SK-N-MC (cell line): ENCODE measurements at places on chromosomes 2 and 18.

DNA sequence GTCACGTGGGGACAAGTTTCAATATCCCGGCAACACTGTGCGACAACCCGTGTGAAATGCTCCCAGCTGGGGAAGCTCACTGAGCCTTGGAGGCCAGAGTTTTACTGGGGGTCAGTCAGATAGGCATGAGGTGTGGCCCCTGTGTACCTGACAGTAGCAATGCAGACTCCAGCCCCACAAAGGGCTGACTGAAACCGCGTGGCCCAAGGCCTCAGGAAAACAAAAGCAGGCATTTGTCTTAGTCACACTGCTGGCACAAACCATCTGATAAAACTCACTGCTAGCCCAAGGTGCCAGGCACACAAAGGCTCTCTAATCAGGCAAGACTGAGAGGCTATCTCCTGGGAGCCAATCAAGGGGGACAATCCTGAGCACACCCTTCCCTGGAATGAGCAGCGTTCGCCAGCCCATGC, 786.6 kb upstream of the RAB6C start:
- no peak for DNase-seq

DNA sequence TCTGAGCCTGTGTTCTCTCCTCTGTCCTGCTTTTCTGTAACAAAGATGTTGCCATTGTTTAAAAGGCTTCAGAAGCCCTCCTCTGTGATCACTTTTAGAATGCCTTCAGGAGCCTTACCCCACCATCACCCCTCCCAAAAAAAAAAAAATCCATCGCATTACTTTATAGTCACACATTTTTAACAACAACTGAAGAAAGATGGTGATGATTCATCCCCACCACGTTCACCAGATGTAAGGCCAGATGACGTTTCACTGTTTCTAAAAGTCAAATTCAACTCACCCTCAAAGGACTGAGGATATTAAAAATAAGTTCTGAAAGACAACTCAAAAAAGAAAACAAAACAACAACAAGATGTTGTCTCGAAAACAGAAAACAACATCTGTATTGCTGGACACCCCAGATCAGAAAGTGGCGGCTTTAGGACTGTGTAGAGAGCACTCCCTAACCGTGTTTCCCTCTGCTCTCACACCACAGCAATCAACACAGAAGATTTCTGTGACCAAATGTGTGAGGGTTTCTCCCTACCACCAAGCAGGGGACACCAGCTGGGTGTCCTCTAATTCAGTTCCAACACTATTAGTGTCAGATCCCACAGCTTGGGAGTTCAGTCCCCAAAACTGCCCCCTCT, 61.9 kb upstream of the CREB1 start:
- no peak for DNase-seq

DNA sequence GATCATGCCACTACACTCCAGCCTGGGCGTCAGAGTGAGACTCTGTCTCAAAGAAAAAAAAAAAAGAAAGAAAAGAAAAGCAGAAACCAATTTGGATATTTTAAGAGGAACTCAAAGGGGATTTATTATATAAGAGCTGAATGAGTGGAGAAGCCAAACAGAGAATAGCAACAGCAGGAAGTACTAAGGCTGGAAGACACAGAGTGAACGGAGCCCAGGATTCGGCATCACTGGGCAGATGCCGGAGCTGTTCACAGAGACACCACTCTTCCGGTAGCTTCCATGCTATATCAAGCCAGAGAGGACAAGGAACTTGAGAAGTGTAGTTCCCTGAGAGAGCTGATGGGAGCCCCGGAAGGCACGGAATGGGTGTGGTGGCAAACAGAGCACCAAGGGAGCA, 47.0 kb upstream of the CABLES1 start:
- DNase-seq: no peak

DNA sequence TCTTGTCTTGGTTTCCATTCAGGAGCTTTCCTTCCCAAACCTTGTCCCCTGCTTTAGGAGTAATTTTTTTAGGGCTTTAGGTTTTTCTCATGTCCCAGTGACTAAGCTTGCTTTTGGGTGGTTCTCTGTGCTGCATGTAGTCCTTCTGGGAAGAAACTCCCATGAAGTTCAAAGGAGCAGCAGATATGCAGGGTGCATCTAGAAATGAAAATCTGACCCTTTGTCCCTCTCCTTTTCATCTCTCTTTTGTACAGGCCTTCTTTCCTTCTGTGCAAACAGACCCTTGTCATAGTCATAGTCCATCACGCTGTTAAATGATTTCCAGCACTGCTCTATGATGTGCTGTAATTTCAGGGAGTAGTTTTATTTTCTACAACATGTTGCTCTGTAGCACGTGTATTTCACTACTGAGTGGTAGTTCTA, 20.4 kb downstream of the FMNL2 start:
- no peak for DNase-seq

GRCh38 chr2:77513191-77513590, 9.0 kb downstream of the LRRTM4 start:
- DNase-seq: no peak

DNA sequence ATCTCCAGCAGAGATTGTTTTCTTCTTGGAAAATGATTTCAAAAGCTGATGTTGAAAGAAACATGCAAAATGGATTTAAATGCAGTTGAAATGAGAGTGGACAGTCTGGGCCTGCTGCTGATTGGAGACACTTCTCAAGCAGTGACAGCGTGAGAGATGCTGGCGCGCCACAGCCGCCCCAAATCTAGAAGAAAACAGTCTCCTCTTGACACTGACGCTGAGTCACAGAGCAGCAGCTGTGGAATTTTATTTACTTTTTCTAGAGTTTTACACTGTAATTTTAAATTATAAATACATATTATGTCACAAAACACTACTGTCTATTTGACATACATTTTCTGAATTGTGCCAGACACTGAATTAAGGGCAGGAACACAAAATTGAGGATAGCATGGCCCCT, 121.8 kb upstream of the TMEM200C start:
- DNase-seq: no peak

DNA sequence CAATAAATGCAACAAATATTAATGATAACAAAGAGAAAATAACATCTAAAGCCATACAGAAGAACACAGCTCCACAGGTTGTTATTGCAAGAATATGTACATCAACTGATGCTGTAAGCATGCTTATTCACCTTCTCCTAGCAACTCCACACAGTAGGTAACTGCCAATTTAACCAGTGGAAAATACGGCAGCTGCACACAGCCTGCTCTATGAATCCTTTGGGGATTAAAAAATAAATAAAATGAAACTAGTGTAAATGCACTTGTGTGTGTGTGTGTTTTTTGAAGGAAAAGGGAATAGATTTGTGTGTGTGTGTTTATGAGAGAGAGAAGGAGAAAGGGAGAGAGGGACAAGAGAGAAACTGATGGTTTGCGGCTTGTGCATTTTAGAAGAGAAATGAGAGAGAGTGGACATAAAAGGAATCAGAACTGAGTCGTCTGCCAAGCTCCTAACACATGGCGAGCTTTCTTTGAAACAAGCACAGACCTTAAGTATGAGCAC, 96.2 kb upstream of the PDE1A start:
- no peak for DNase-seq

DNA sequence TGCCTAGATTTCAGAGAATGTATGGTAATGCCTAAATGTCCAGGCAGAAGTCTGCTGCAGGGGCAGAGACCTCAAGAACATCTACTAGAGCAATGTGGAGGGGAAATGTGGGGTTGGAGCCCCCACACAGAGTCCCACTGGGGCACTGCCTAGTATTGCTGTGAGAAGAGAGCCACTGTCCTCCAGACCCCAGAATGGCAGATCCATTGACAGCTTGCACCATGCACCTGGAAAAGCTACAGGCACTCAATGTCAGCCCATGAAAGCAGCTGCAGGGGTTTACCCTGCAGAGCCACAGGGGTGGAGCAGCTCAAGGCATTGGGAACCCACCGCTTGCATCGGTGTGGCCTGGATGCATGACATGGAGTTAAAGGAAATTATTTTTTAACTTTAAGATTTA, 314.1 kb downstream of the CYRIA start:
- DNase-seq: no peak

- no peak for DNase-seq
Measured at GRCh38 chr2:172969609-172970008, 106.0 kb upstream of the MAP3K20 start.

- no peak for DNase-seq
Measured at GRCh38 chr2:135226961-135227360, 174.9 kb downstream of the RAB3GAP1 start.

DNA sequence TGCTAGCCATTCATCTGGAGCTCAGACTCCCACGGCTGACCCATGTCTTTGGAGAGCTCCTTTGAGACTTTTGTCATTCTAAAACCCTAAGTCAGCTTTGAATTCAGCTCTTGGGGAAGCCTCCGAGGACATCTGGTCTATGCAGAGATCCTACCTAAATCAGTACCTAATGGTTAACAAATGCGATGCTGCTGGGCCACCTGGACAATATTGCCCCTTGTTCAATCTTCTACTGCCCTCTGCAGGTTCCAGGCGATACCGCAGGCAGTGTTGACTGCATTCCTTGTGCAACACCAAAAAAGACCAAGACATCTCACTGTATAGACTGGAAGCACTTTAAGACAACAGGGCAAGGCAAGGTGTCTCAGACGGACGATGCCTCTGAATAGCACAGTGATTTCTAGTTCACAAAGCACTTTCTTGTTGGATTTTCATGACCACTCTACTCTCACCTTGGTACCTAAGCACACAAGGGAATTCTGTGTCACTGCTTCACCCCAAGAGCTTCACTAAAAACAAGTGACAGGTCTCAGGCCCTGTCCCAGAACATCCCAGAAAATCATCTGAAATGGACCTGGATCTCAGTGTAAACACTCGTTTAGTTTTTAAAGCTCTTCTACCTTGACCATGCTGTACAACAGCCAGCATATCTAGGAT, 80.9 kb downstream of the XDH start:
- DNase-seq: peak; percentile 39

GRCh38 chr2:162067596-162067995, 6.4 kb downstream of the DPP4 start:
- DNase-seq: no peak

- DNase-seq: no peak
Measured at GRCh38 chr2:25489631-25490030, 147.9 kb upstream of the DNMT3A start.

DNA sequence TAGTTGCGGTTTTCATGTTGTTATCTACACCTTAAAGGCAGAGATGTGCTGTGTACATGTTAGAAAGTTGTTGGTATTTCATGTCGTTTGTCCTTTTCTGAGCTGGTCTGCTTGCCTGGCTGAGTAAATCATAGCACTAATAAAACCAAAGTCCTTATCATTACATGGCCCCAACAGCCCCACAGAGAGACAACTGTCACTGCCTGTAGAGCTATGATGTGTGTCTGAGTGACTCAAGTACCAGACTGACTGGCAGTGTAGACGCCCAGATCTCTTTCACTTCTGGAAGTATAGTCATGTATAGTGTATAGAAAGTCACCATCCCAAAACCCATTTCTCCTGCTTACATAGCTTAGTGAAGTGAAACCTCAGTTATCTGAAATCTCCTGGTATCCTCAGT, 4.3 kb downstream of the SOCS6 start:
- no peak for DNase-seq

GRCh38 chr2:77007686-77008085, 514.5 kb downstream of the LRRTM4 start:
- DNase-seq: no peak

DNA sequence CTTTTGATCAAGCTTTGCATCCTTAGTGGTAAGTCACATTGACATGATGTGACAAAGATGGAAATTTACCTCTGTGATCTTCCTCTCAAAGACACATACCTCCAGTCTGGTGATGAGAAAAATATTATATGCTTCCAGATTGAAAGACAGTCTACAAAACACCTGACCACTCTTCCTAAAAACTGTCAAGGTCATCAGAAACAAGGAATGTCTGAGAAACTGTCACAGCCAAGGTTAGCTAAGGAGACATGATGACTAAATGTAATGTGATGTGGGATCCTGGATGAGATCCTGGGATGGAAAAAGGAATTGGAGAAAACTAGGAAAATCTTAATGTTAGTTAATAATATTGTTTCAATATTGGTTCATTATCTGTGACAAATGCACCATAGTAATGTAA, 226.6 kb upstream of the ST6GAL2 start:
- no peak for DNase-seq

DNA sequence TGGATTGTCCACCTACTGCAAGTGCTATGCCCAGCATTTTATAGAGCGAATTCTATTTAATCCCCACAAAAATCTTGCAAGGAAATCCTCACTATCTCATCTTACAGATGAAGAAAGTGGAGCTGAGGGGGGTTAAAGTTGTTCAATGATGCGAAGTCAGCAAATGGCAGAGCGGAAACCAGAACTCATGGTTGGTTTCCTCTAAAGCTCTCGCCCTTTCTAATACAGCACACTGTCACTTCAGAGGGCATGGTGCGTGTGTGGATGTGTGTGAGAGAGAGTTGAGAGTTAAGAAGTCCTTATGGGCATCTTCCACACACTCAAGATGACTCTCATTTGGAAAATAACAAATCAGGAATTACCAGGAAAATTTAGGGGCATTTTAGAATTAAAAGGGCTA, 78.4 kb downstream of the TGFA start:
- DNase-seq: no peak

DNA sequence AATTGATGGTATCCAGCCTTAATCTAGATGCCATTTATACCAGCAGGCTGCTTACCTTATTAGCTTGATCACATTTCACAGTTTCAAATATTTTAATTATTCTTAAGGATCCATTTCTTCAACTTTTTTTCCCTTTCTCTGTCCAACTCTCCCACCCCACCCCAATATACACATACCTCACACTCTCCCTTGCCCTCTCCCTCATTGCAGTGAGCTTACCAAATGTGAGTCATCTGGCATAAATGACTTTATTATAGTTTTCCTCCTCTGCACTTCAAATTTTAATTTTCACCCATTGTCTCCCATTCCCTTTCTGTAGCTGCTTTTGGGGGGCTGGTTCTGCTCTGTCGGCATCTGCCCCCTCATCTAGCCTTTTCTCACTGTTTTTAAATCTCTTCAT, 12.9 kb downstream of the HTR2B start:
- DNase-seq: no peak

- no peak for DNase-seq
Measured at GRCh38 chr2:163812926-163813520, 77.2 kb upstream of the FIGN start.

DNA sequence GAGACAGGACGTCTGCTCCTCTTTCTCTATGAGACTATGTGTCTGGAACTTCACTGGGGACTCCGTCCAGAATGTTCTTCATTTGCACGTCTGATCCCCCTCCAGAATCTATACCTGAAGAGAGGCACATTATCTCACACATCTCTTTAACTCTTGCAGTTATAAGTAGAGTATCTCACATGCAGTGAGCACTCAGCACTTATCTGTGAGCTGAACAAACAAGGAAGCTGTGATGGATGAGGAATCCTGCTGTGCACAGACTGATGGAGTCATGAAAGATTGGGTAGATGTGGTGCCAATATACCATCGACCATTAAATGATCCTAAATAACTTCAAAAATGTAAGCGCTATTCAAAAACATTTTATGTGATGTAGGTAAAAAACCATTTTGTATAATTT, 888.3 kb upstream of the CELF4 start:
- no peak for DNase-seq

- DNase-seq: no peak
Measured at GRCh38 chr18:50982802-50983179, 15.0 kb downstream of the ELAC1 start.

GRCh38 chr2:144730711-144731110, 210.8 kb upstream of the ZEB2 start:
- no peak for DNase-seq
